NAMALWA (cell line): ENCODE measurements at places on chromosomes 6 and 20.

DNA sequence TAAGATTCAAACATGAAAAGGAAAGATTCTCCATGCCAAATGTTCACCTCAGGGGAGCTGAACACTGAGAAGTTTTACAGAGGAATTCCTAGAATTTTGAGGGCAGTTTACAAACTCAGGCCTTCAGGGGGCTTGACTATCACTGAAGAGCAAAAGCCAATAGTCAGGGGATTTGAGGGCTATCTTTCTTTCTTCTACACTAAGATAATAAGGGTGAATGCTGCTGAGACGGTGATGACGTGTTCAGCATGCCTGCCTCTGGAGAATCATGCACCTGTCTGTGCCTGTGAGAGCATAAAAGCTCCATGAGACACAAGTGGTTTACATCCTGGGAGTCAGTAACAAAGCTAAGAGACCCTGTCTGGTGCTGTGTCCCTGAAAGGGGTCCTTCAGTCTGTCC, 1085.6 kb downstream of the KIF16B start:
- no peak for DNase-seq

- DNase-seq = no peak
These were observed 12.3 kb downstream of the PKIB start for GRCh38 chr6:122622479-122622878.

- no peak for DNase-seq
These were observed 4.5 kb downstream of the PDE10A start for GRCh38 chr6:165658395-165659058.

DNA sequence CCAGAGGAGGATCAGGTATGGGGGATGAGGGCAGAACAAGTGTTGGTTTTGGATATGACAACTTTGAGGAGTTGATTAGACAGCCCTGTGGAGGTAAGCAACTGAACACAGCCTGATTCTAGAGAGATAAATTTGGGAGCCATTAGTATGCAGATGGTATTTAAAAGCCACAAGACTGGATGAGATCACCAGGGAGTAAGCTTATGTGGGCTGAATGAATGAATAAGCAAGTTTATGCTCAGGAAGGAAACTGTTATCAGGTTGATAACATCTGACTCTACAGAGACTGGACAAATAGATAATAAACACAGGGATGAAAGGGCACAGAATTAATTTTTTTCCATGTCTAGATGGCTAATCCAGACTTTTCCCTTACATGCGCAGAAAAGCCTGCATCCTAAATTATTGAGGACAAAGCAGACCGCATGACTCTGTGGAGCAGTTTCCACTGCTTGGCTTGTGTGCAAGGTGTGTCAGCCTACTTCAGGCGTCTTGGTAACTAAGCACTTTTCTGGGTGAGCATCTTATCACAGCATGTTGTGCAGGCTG, 150.6 kb downstream of the GJA10 start:
- DNase-seq = no peak

DNA sequence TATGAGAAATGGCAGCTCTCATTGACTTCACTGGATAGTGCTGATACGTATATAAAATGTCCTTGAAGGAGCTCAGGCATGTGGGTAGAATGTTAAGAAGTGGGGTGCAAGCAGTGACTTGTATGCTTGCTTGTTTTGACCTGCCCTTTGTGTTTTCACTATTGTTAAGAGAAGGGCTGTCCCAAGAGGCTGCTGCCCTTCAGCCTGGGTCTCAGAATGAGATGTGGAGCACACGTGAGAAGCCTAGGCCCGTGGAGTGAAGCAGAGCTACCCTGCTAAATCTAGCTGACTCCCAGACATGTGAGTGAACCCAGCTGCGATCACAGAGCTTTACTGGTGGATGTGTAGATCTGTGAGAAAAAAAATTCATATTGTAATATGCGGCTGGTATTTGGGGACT, 305.3 kb upstream of the RGS17 start:
- no peak for DNase-seq

DNA sequence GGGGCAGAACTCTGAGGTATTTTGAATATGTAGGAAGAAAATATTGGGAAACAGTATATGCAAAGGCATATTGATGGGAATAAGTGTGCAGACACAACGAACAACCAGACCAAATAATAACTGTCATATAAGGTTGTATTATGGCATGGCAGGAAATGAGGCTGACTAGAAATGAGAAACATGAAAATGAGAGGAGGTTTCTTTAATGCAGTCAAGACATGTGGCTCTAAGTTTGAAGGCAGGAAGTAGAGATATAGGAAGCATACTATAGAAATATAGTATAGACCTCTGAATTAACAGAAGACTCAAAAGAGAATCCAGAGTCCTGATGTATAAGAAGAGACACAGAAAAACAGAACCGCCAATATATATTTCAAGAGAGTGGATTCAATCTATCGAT, 459.7 kb upstream of the PTCHD4 start:
- DNase-seq = no peak
